ENCODE measurements at places on chromosomes 4 and X. TPM values are rescaled to one million over a fixed set of nuclear protein-coding genes. Genes with fewer than 3 reads are reported as not detected.
A peak's percentile ranks its signal among the peaks of the same experiment; 100 is the strongest.

GRCh38 chr4:184620212-184620867, 28.9 kb downstream of the CASP3 start:
- DNase-seq, result no peak

GRCh38 chr4:58767598-58767997, 1657.4 kb upstream of the IGFBP7 start:
- no peak for DNase-seq

GRCh38 chr4:39521253-39521919, 5.9 kb downstream of the UGDH start:
- DNase-seq, result peak; percentile 63

DNA sequence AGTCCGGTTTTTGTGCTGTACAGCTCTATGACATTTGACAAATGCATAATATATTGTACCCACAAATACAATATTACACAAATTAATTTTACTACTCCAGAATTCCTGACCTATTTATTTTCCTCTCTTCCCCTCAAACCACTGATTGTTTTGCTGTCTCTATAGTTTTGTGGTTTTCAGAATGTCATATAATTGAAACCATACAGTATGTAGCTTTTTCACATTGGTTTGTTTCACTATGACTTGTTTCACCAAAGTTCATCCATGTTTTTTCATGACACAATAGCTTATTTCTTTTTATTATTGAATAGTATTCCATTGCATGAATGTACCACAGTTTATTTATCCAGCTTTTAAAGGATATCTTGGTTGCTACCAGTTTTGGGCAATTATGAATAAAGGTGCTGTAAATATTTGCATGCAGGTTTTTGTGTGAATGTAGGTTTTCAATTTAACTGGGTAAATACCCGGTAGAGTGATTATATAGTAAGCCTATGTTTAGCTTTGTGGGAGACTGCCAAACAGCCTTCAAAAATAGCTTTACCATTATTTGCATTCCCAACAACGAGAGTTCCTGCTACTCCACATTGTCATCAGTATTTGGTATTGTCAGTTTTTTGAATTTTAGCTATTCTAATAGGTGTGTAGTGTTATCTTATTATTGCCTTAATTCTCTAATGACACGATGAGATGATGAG, 25.9 kb downstream of the RNF175 start:
- no peak for DNase-seq

GRCh38 chr4:181549576-181550188, 693.5 kb upstream of the TENM3 start:
- DNase-seq, result no peak

GRCh38 chr4:112968451-112969159, 80.8 kb upstream of the ANK2 start:
- DNase-seq, result no peak

GRCh38 chr4:113052379-113052951, 3.0 kb downstream of the ANK2 start:
- peak; percentile 60 for DNase-seq

GRCh38 chr4:73904491-73904890, 35.3 kb downstream of the CXCL1 start:
- DNase-seq, result peak; percentile 85

DNA sequence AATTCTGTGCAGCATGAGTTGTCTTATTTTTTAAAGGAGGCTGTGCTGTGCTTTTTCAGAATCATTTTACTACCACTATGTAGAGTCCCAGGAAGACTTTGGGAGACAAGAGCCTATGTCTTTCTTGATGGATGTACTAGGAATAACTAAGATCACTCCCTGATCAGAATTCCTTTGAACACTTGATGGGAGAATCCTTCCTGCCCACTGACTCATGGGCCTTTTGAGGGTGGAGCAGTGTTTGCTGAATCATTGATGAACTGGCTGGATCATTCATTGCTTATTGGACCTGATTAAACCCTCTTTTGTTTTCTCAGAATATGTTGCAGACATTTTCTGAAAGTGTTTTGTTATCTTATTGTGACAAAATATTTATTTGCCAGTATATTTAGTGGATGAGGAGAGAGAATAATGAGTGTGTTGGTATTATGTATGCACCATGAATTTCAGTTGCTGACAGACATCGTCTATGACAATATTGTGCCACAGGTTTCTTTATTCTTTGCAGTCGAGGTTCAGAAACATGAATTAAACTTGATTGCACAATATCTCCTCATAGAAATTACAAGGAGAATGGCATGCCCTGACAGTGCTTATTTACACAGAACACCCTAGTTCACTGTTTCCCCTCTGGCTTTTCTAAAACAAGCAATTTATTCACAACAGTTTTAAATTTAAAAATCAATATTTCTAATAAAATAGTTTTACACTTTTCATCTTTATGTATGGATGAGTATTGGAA, 36.3 kb downstream of the POU4F2 start:
- DNase-seq, result no peak

GRCh38 chrX:135425026-135425965, 3.6 kb downstream of the SMIM10L2A start:
- no peak for DNase-seq

DNA sequence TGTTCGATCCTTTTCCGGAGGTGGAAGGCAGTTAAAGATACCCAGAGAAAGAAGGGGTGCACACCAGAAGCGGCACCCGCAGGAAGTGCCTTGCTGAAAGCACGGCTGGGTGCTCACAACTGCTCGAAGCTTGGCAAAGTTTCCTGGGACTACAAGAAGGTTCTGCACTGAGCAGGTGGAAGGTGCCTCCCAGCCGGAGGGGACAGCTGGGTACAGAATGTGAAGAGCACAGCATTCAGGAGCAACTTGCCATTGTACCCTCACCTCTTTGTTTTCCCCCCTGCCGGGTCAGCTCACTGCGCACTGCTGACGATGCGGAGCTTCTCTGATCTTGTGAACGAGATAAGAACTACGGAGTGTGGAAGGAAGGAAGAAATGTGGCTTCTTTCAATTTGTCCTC, 289.2 kb downstream of the FBXW7 start:
- DNase-seq, result no peak

DNA sequence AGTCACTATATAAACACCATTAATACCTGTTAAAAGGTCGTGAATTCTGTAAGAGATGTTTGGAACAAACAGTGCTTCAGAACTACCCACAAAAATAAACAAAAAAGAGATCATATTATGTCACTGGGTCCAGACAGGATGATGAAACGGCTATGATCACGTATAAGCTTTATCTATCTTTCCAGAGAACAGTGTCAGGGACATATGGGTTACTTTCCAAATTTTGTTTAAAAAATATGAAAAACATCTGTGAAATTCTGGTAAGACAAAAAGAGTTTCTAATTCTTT, 90.0 kb downstream of the SORBS2 start:
- DNase-seq, result peak; percentile 79

- DNase-seq, result peak; percentile 96
Observed at GRCh38 chr4:76803522-76803921, 94.4 kb downstream of the SOWAHB start.

- DNase-seq, result peak; percentile 11
Observed at GRCh38 chr4:40749717-40750460, at the start of gene NSUN7. Gene NSUN7, plus strand, starts transcription at chr4:40749955. Its CDS starts 739 bp downstream, at chr4:40750694.

GRCh38 chr4:64409300-64409699, at the start of gene TECRL:
Gene TECRL, minus strand, starts transcription at chr4:64409450. Its CDS starts 99 bp downstream, at chr4:64409351.
- no peak for DNase-seq

DNA sequence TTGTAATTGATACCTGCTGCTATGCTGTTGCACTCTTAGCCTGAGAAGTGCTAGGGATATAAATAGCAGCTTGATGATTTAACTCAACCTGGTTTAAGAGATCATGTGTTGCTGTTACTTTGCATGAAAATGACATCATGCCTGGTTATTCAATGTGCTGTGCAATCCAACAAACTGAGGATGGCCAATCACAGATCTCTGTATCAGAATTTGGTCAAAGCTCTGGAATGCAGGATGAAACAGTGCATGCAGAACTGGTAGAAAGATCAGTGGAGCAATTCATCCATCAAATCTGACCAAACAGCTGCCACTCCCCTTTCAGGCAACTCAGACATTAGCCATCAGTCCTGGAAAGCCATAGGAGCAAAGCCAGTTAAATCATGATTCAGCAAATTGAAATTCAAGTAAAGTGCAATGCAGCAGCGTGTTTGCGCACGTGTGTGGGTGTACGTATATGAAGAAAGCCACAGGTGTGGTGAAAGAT, 160.3 kb upstream of the RASGEF1B start:
- DNase-seq, result peak; percentile 32

GRCh38 chrX:108736509-108737479, at the start of gene IRS4:
Gene IRS4, minus strand, starts transcription at chrX:108736563.
- DNase-seq, result no peak

- DNase-seq, result no peak
Observed at GRCh38 chr4:80812145-80812544, 218.4 kb upstream of the BMP3 start.

DNA sequence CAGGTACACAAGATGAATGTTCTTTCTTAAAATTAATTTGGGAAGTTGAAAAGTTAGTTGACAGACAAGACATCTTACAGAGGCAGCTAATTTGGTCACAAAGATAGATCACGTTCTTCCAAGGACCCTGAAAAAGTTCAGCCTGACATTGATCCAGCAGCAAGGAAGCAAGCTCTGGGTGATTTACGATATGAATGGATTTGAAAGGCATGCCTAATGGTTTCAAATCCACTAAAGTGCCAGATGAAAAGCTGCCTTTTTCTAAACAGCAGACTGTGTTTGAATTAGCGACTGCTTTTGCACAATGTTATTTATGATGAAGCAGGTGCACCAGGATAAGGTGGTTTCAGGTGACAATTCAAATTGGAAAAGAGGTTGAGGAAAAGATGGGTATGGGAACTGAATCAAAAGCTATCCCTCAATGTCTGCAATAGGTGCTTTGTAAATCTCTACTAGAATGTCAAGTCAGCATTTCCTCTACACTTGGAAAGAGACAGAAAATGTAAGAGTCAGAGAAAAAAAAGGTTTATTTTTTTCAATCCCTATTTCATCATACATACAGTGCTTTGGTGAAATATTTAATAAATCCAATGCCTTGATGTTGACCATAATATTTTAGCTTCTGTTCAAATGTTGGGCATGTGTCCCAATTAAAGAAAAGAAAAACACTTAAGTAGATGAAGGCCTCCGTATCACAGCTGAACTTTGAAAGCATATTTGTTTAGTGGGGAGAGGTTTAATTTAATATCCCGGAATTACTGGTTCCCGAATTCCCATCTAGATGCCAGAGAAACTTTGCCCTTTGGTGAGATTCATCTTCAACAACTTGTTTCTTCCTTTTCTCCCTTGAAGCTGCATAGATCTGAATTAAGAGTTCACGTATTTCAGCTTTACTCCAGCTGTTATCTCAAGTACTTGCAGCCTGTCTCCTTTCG, 6.0 kb downstream of the RASGEF1B start:
- no peak for DNase-seq

DNA sequence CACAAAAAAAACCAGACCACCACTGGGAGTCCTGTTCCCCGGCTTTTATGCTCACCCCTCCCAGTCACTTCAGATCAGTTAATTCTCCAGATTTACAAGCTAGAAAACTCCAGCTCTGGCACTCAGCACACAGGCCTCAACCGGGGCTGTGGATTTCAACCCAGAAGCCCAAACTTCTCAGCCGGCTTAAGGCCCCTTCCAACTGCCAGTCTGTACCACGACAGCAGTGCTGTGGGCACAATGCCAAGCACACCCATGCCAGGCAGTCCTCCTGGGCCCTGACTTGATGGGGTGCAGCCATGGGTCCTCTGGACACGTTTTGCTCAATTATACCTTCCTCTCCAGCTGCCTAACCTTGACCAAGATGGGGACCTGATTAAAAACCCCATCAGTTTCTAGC, 12.2 kb downstream of the SOD3 start:
- DNase-seq, result no peak

- no peak for DNase-seq
Observed at GRCh38 chr4:76989391-76990061, 40.0 kb downstream of the SEPTIN11 start.

DNA sequence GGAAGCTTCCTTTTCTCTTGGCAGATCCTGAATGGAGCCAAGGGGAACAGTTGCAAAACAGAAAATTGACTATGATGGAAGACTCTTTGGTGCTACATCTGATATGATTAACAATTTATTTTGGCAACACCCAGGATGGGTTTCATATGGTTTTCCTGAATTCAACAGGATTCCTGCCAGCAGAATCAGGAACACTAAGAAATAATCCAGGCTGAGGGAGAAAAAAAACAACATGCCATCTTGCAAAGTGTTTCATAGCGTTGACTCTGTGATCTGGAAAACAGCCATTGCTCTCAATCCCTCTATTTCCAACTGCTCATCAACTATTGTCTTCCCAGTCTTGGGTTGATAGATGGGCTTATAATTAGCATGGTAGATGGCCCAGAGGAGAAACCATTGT, 303.8 kb upstream of the KLF3 start:
- DNase-seq, result no peak

DNA sequence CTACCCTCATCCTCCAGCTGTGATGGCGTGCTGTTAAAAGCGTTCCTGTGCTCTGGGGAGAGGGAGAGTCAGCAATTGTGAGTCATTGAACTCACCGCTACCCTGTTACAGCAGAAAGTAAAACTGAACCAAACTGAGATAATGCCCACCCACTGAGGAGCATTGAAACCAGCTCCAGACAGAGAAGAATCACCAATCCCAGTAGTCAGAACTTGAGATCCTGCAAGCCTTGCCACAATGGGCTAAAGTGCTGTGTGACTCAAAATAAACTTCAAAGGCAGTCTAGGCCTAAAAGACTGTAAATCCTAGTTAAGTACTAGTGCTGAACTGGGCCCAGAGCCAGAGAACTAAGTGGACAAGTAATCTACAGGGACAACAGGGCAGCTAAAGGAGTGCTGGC, 1394.2 kb upstream of the DIAPH2 start:
- no peak for DNase-seq

DNA sequence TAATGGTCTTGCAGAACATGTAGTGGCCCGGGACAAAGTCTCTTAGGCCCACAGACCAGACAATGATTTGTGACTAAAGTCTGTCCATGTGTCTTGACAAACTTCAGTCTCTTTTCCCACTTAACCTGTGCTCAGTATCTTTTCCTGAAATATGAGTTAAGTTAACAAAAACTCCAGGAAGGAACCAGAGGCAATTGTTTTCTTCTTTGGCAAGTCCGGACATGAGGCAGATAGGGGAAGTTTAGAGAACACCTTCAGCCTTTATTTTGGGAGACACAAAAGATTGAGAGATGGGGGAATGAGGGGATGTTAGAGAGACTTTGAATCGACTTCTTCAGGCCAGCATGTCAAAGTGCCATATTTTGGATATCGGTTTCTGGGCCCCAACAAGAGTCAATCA, 80.2 kb upstream of the FRMPD4 start:
- no peak for DNase-seq

Gene SLC10A7
- total RNA-seq, result 20.3 TPM

Gene ZMAT1
- total RNA-seq, result 0.43 TPM

Gene ZNF185
- total RNA-seq, result 2.9 TPM

Gene RFC1
- 55.3 TPM for total RNA-seq

Gene SMR3B
- total RNA-seq, result not detected

Gene IBSP
- total RNA-seq, result not detected

Gene ARMCX1
- total RNA-seq, result 41.9 TPM
